ENCODE measurements at places on chromosomes 5 and 9.

DNA sequence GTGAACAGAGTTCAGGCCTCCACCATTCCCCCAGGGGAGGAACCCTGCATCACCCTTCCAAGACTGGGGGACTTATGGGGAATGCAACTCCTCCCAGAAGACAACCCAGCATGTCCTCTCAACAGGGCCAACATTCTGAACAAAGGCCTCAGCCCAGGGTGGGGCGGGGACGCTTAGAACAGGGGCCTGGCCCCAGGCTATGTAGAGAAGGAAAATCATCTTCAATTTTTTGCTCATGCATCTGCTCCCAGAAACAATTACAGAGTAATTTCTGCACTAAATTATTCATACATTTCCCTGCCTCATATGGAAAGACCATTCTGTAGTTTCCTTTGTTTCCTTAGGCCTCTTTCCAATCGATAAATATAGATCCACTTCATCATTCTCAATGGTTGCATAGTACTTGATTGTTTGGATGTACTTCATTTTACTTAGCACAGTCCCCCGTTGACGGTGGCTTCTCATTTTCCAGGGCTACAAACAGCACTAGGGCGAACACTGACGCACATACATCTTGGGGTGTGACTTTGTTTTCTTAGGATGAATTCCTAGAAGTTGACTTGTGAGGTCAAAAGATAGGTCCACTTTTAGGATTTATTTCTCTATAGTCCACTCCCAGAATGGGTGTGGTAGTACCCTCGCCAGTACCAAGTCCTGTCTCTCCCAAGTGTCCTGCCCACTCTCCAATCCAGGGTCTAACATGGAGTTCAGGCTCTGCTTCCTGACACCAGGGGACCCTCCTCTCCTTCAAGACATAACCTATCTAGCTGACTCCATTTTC lies 27.2 kb upstream of the SMU1 start:
- no peak for DNase-seq

DNA sequence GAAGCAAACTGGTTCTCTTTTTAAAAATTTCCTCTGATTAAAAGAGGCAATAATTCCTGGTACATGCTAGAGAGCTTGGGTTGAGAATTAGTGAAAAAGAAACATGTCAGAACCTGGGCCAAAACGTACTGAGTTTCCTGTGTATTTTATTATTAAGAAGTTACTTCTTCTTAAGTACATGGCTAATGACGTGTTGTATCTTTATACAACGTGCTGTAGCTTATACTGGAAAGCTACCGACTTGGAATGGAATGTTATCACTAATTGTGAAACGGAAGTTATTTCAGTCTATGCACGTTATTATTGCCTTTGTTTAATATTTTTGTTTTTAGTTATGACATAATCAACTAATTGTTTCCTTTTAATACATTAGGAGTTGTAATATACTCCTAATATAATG lies 43.1 kb downstream of the ZNF366 start:
- no peak for DNase-seq

DNA sequence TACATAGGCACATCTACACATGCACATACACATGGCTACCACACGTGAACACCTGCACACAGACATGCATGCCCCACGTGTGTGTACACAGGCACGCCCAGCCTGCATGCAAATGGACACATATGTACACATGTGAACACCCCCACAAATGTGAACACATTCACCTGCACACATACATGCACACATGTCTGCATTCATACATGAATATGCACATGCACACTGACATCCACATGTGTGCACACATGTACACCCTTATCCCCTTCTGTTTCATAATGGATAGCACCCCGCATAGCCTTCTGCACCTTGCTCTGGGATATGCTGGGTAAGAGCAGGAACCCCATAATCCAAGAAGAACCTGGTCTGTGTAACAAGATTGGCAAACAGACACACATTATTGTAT lies 66.2 kb downstream of the WNK2 start:
- DNase-seq = no peak

GRCh38 chr9:11893331-11893730 lies 799.9 kb upstream of the TYRP1 start:
- DNase-seq = no peak

DNA sequence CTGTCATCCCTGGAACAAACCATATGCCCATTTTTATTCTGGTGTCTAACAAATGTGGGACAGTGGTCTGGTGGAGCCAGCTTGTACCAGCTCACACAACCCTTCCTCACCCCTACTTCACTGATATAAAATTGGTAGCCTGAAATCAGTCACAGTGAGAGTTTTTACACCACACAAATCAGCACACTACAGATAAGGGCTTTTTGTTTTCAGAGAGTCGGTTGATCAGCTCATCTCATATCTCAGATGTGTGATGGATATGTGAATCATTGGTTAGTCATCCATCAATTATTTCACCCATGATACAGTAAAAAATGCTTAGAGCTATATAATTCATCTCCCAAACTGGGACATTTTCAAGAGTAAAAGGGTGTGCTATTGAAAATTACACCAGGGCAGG lies 529.2 kb downstream of the EBF1 start:
- no peak for DNase-seq

- DNase-seq = no peak
Observed at GRCh38 chr5:15142458-15142857, 270.9 kb upstream of the ANKH start.

DNA sequence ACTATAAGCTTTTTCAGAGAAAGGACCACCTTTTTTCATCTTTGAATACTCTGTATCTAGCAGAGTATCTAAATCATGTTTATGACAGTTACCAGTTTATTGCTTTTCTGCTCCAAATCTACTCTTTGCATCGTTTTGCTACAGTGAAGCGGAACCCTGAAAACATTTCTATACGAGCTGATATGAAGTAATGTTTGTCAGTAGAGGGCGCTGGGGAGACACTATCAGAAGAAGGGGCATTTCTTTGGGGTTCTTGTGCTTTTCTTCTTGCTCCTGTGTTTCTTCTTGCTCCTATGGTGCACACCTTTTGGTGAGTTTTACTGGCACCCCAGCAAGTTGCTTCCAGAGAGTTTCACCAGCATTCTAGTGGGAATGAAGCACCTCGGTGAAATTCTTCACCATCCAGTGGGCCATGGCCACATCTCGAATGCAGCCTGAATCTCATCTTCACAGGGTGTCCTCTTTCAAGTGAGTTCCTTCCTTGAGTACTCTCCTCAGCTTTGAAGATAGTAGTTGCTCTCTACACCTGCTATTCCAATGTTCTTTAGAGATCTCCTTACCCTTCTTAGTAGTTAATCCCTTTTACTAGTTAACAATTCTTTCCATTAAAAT lies 98.4 kb downstream of the FGF1 start:
- peak; percentile 39 for DNase-seq

DNA sequence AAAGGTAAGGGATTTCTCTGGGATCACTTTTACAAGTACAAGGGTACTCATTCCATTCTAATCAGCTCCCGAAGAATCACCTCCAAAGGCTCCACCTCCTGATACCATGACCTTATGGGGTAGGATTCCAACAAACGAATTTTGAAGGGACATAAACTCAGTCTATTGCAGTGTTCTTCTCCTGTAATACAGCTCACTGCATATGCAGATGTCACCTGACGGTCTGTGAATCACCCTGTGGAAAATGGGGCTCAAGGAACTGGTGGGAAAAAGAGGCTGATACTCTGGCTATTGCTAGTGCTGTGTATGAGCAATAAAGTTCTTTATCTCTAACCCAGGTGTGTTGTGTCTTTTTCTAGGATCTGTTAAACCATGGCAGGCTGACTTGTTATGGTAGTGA lies 42.4 kb upstream of the CCDC112 start:
- DNase-seq = no peak

DNA sequence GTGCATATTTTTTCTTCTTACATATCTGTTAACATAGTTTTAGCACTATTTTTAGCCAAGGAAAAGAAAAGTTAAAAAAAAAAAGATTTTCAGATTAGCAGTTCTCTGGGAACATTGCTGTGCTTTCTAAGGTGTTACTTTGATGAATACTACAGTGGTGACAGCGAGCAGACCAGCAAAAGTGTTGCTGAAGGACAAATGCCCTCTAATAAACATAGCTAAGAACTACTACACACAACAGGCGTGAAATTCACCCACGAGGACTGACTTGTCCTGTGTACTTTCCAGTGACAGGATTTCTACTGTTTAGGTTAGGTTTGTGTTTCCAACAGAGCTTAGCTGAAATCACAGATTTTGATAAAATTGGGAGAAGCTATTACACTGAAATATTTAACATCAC lies 153.8 kb downstream of the HCN1 start:
- DNase-seq = no peak

DNA sequence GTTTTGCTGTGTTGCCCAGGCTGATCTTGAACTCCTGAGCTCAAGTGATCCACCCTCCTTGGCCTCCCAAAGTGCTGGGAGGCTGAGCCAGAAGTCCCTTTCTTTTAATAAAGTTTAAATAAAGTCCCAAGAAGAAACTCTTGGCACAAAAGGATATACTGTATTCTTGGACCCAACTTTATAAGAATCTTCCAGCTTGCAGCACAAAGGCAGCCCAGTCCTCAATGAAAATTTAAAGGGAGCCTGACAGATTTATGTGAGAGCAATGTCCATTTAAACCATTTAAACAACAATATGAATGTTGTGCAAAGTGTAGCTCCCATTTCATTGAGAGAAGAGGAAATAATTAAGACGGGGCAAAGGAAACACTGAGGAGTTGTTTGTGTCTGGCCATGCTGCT lies 217.0 kb downstream of the DOCK8 start:
- no peak for DNase-seq

- DNase-seq = no peak
Observed at GRCh38 chr5:33417632-33418031, 23.1 kb upstream of the TARS1 start.

DNA sequence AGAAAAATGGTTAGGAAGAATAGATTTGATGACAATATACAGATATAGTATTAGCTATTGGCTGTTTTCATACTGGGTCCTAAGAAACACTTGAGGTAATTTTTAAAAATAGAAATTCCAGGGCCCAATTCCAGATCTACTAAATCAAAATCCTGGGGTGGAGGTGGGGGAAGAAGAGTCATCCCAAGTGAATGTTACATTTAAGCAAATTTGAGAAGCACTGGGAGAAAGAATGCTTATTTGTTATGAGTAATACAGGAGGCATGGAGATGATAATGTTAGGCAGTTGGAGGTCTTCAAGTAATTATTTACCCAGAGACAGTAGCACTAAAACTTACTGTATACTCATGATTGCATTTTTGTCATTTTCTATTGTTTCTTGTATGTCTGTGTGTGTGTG lies 93.0 kb upstream of the DAB2 start:
- no peak for DNase-seq

DNA sequence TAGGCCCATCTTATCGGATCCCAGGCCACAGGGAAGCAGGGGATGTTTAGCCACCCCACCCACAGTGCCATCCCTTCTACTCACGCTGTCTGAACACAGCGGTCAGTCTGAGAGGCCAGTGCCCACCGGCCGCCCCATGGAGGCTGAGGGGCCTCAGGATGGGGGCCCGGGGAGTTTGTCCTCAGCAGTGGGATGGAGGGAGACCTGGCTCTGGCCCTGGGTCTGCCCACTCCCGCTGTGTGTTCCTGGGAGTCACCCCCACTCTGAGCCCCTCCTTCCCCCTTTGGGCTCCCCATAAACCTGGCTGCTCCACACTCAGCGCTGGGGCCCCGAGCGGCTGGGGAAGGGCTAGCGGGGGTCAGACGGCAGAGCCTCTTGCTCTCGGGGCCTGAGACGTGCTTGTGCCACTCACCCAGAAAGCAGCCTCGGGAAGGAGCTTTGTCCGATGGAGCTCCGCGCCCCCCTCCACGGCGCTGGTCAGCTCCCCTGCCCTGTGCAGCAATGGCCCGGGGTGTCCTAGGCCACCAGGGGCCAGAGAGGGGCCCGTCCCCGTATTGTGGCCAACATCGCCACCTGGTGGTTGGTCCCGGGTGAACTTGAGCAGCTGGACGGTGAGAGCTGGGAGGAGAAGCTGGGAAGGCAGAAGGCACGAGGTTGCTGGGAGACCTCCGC lies 10.9 kb upstream of the LAMC3 start:
- no peak for DNase-seq

DNA sequence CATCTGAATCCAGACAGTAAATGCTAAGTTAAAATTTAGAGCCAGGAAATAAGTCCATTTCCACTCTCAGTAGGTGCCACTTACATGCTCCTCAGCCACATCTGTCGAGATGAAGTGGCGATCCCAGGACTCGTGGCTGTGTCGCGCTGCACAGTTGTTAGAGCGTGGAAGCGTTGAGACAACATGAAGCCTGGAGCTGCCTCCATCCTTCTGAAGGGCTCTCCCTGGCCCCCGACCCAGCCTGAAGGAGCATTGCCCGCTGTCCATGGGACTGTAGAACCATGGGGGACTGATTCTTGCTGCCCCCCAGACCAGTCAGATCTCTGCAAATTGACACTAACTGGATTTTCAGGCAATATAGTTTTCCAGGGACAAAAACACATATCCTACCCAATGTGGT lies 58.9 kb downstream of the IRX1 start:
- DNase-seq = no peak

GRCh38 chr9:108786322-108786721 lies 69.5 kb downstream of the ACTL7B start:
- DNase-seq = no peak

GRCh38 chr5:38297830-38298608 lies 39.7 kb downstream of the EGFLAM start:
- no peak for DNase-seq

DNA sequence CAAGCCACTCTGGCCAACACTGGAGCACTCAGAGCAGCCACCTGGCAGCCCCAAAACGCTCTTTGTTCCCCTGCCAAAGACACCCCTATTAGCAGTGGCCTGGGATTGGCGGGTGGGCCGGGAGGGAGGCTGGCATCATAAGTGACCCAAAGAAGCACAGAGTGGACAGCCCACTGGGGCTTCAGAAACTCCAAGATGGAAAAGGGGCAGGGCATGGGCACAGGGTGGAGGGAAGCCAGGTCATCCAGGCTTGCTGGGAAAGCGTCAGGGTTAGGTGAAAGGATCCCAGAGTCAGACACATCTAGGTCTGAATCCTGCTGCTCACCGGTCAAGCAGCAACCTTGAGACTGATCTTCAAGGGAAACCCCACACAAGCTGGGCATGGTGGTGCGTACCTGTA lies 14.8 kb downstream of the EEIG1 start:
- DNase-seq = no peak

DNA sequence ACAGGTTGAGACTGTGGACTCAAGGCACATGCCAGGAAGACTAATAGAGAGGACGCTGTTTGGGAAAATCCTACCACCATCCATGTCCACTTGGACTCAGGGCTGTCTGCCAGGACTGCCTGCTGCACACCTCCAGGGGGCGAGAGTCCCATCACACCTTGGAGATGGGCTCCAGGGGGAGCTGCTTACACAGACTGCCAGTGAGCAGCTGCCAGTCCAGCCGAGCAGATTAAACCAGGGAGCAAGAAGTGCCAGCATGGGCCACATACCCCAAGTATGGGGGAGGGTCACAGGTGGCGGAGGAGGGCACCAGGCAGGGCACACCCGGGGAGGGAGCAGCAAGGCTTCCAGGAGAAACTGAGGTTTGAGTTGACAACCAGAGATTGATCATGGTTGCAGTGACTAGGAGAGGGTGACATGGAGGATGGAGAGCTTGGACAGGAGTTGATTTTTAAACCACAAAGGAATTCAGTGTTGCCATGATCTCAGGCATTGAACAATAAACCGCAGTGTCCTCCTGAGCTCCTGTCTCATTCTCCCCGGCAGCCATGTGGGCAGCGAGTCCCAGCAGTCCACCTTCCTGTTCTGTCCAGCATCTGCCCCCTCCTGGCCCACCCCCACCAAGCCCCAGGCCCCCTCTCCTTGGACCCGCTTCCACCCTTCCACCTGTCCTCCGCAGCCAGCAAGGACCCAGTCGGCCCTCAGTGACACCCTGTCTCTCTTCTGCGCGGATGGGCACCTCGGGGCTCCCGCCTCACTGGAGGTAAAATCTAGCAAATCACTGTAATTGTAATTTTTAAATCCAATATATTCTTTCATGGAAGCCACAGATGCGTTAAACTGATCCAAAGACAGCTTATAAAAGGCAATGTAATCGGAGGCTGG lies 3.1 kb upstream of the VAV2 start:
- DNase-seq = no peak
